ENCODE measurements at places on chromosomes 1 and 21.

DNA sequence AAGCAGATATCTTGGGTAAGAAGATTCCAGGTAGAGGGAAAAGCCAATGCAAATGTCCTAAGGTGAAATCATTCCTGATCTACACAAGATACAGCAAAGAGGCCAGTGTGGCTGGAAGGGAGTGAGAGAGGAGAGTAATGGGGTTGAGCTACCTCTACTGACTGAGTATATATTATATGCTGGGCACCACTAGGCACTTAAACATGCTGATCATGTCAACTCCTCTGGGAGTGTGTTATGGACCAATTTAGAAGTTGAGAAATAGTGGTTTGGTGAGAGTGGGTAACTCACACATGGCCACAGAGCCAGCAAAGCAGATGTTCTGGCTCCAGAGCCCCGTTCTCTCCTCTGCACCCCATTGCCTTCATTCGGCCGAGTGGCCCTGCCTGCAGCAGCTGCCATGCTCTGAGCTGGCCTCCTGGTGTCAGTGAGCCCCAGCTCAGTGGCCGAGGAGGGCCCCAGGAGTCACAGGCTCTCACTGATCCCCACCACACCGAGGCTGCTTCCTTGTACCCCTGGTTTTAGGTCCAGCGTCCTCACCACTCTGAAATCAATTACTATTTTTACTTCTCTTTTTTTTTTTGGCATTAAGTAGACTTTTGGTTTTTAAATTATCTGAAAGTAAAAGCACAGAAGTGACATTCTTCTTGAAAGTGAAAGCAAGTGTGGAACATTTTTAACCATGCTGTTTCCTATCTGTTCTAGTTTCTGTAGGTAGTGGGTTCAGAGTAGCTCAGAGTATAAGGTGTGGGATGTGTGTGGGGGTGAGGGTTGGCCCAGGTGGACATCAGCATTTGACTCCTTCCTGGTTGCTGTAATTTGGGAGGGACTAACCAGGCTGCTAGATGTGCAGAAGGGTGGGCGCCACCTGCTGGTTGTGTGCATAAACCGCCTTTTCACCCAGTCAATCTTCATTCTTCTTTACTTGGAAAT lies 45.8 kb upstream of the CRNN start:
- peak; percentile 0 for DNase-seq

DNA sequence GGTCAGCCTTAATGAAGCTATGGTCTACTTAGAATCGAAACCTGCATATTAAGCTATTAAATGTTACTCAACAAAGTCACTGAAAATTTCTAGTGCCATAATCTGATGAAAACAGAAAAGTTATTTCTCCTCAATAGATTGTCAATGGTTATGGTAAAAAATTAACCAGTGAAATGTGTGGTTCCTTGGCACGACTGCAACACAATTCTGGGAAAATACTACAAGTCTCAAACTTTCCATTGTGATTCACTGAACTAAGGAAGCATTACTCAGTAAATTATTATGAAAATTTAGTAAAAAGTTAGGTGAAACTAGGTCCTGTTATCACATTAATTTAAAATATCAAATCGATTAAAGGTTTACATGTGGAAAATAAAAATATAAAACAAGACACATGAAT lies 12.8 kb upstream of the OR2T10 start:
- DNase-seq, result no peak

DNA sequence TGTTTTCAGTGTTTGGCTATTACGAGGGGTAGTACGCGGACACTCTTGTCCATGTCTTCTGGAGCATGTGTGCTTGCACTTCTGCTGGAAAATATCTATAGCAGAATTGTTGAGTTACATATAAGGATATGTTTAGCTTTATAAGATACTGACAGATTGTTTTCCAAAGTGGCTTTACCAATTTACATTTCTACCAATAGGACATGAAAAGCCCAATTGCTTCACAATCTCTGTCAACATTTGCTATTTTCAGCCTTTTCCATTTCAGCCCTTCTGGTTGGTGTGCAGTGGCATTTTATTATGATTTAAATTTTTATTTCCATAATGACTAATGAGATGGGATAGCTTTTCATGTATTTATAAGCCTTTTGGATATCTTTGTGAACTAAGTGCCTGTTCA lies 6.3 kb upstream of the ANGPTL7 start:
- no peak for DNase-seq

DNA sequence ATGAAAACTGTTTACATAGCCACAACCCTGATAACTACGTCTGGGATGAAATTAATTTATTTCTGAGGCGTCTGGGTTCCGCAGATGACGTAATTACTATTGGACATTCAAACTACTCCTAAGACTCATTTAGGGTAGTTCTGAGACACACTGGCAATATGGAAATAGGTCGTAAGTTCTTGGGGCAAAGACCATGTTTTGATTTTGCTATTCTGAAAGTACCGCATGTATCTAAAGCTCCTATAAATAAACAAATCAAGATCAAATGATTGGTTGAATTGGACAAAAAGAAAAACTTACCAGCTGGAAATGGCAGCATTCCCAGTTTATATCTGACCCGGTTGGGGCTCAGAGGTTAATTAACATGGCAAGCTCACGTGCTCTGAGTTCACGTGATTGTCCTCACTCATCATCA lies 74.3 kb downstream of the DHRS3 start:
- no peak for DNase-seq

- DNase-seq, result no peak
Measured at GRCh38 chr1:40155910-40156309, 5.3 kb upstream of the RLF start.

DNA sequence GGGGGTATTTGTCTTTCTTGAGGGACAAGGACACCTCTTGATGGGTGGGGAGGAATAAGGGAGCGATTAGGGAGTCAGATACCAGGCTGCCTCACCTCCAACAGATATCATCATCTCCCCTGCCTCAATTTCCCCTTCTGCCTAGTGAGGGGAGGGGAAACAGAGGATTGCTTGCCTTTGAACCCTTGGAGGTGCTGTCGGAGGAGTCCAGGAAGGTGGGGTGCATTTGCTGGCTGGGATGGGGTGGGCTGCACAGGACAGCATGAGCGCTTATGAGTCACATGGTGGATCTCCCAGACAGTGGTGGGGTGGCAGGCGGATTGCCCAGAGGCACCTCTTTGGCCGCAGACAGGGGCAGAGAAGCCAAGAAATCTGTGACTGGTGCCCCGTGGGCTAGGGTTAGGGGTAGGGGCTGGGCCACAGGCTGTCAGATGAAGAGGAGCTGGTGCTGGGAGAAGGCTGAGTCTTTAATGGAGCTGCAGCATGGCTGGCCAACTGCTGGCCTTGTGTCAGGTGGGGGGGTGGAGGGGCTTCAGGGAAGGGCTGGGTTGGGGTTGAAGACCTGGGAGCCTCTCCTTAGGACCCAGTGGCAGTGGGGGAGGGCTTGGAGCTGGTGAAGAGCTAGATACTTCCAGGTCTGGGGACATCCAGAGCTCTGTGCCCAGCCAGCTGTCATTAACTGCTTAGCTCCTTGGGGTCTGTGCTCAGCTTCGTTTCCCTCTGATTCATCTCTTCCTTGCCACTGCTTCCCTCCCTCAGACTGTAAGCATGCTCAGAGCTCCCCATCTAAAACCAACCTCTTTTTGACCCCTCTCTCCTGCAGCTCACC lies 7.0 kb upstream of the ADORA1 start:
- DNase-seq, result no peak

GRCh38 chr1:23554481-23555269 lies 4.6 kb downstream of the ID3 start:
- peak; percentile 90 for DNase-seq

- DNase-seq, result no peak
Measured at GRCh38 chr1:201504179-201504631, 2.7 kb downstream of the CSRP1 start.

Data from NCI-H2227 treated with DMSO at 0.1 percent for 48 hours (cell line).